8988T (cell line): ENCODE measurements at places on chromosomes 5 and 9.

DNA sequence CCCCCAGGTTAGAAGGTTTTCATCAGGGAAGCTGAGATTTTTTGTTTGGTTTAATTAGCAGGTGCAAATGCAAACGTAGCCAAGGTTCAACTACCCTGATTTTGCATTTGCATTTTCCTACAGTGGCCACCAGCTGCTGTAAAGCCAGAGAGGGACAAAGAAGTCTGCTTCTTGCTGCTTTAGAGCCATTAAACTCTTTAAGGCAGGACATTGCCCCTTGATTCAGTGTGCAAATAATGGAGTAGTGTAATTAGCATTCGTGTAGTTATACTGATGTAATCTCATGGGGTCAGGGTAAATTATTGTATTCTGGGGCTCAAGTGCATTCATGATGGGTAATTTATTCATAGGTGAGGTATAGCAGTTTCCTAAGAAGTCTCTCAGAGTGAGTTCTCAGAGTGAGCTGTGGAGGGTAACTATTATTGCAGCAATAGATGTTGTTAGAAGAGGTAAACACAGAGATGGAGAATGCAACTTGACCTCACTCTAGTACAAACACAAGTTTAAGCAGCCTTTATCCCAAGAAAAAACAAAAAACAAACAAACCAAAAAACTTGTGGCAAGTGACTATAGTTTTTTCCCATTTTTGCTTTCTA is 526.5 kb downstream of the KIF4B start:
- DNase-seq, result no peak

DNA sequence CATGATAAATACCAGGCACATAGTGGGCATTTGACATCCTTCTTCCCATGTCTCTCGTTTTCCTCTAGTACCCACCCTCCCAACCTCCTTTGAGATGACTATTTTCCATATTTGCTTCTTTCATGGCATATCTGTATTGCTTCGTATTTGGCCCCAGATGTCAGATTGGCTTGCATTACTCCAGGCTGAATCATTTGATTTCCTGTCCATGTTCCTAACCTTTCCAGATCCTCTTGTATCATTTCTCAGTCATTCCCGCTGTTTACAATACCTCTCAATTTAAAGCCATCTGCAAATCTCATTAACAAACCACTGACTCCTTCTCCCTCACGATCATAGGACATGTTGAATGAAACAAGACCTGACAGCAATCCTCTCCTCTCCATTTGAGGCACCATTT is 19.9 kb downstream of the MTX3 start:
- no peak for DNase-seq

DNA sequence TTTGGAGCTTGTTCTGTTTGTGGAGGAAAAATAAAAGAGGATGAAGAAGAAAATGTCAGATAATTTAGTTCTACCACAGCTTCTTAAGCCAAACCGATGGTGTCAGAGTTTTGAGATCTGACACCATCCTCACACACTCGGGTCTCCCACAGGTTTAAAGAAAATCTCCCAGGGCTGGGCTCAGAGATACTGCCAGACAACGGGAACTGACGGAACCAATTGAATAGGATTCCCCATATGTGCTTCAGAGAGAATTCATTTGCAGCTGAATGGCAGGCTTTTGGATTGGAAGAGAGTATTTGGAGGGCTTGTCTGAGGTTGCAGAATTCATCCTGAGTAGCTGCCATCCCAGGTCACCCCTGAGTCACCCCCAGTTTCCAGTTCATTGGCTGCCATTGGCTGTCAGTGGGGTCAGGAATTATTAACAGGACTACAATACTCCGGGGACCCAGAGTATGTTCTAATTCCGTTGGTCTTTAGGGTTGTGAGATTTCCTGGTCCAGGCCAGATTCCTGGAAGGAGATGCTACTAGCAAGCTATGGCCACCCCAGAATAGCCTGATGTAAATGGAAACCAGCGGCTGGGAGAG is 131.3 kb downstream of the PDZD2 start:
- no peak for DNase-seq

GRCh38 chr9:109242014-109242413 is 75.0 kb upstream of the FRRS1L start:
- no peak for DNase-seq

DNA sequence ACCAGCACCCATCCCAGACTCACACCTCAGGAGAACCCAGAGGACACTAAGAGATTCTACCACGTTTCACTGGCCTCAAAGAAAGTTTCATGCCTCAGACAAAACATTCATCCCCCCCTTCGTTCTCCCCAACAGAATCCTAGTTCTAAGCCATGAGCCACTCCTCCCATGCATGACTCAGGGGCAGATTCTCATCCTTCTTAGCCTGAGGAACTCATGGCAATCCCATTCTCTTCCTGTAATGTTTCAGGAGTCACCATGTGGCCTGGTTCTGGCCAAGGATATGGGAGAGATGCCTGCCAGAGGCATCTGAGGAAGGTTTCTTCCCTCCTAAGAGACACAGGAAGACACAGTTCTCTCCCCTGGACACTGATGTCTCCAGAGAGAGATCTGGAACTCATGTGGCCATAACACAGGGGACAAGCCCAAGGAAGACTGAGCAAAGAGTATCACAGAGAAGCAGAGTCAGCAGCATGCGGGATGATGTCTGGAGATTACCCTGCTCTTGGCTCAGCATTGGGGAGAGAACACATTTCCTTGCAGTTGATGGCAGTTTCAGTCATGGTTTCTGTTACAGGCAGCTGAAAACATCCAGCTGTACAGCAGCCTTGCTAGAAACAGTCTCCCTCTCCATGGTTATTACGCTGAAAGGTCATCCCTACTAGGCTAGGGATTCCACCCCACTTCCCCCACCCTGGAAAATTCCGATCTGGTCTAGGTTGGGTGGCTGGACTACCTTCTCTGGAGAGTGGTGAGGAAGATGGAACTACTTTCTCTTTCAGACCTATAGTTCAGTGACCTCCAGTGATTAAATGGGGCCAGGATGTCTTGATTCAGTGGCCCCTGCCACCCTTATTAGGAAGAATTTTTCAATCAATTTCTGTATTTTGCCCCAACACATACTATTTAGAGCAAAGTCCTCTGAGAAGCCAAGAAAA is 115.4 kb downstream of the ZNF608 start:
- no peak for DNase-seq

DNA sequence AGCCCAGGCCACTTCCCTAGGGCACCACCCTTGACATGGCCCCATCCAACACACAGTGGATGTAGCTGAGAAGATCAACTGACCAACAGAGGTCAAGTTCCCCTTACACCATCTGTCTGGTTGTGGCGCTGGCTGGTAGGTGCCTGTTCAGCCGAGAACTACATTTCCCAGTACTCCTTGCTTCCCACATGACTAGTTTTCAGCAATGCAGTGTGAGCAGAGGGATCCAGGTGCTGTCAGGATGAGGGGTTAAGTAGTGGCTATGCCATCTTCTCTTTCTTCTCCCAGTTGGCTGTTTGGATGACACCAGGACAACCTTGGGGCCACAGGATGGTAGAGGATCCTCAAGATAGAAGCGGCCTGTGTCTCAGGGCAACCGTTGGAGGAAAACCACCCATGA is 48.6 kb upstream of the SH3PXD2B start:
- peak; percentile 53 for DNase-seq

DNA sequence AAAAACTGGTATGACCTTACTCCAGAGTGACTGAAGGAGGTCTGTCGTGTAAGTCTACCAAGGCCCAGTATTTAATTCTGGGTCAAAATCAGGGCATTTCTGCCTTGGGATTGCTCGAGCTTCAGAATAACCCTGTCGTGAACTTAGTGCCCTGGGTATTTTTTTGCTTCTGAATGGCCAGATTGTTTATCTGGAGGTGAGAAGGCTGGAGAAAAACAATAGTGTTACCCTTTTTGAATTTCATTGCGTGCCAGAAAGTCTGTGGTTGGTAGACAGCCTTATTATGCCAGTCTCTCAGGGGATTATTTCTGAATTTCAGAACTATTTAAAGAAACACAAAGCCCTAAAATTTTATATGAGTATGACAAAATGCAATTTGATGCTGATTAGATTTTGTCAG is 323.4 kb downstream of the CSNK1G3 start:
- DNase-seq, result no peak

DNA sequence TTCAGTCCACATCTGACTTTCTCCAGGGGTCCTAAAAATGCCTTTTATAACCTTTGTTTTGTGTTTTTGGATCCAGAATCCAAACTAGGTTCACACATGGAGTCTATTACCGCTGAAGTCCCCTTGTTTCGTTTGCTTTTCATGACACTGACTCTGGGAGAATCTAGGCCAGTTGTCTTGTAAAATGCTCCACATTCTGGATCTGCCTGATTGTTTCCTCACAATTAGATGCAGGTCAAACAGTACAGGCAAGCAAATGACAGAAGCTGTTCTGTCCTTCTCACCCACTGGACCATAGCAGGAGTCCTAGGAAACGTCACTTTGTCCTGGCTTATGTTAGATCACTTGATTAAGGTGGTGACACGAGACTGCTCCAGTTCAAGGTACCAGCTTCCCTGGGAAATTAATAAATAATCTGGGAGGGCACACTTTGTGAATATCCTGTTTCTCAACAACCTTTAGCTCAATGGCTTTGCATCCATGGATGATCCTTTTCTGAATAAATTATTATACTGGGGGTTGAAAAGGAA is 34.1 kb downstream of the FABP6 start:
- DNase-seq, result no peak

DNA sequence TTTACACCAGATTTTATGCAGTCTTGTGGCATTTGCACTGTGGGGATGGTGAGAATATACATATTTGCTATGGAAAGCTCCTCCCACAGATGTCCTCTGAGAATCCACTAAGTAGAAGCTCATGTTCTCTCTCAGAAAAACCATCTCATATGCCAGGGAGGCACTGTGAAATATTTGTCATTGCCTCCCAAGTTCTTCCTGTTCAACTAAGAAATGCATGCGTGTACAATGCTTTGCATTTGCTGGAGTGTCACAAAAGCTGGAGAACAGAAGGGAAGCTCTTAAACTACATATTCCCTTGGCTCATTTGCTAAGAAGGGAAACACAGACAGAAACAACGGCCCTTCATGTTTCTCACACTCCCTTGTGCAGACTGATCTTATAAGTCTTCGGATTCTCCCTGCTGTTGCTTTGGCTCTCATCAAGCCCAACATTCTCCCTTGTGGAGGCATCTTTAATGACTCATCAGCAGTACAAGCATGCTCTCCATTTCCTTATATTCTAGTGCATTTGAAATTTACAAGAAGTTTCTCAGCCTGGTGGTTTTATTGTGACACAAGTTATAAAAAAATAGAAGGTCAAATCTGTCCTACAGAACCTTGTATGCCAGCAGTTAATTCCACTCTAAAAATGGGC is 220.6 kb downstream of the TRIM36 start:
- no peak for DNase-seq

DNA sequence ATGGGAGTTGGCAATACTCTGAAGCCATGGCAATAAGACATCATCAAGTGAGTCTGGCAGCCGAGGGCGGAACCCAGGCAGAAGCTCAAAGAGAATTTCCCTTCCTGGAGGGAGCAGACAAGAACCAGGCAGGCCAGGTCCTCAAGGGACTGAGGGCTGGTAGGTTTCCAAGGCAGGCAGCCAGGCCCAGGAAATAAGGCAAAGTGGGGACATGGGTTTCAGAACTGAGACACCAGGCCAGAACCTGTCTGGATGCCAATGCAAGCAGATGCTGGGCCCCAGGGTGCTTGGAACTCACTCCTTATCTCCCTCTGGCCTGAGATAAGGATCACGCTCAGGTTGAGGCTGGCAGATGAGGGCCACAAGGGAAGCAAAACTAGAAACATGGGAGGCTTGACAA is 8.9 kb downstream of the TSSK1B start:
- no peak for DNase-seq

- no peak for DNase-seq
These were observed 42.5 kb upstream of the PIK3R1 start for GRCh38 chr5:68173007-68173406.

GRCh38 chr9:112743216-112743836 is 7.2 kb upstream of the SNX30 start:
- DNase-seq, result no peak

DNA sequence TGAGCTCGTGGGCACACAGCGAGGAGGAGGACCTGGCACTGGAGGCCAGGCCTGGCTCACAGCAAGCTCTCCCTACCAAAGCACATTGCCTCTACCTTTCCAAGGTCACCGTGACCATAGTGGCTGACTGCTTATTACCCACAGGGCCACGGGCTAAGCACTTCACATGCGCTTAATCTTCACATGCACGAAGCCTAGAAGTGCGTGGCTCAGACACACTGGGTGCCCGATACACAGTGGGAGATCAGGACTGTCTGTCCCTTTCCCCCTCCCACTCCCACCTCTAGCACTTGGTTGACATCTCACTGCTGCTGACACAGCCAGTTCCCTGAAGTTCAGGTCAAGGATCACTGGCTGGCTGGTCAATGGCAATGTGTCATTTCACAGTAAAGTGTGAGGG is 23.6 kb downstream of the LHX6 start:
- DNase-seq, result no peak
